T-helper 22 cell (primary cell): ENCODE measurements at places on chromosomes 1 and 21.

DNA sequence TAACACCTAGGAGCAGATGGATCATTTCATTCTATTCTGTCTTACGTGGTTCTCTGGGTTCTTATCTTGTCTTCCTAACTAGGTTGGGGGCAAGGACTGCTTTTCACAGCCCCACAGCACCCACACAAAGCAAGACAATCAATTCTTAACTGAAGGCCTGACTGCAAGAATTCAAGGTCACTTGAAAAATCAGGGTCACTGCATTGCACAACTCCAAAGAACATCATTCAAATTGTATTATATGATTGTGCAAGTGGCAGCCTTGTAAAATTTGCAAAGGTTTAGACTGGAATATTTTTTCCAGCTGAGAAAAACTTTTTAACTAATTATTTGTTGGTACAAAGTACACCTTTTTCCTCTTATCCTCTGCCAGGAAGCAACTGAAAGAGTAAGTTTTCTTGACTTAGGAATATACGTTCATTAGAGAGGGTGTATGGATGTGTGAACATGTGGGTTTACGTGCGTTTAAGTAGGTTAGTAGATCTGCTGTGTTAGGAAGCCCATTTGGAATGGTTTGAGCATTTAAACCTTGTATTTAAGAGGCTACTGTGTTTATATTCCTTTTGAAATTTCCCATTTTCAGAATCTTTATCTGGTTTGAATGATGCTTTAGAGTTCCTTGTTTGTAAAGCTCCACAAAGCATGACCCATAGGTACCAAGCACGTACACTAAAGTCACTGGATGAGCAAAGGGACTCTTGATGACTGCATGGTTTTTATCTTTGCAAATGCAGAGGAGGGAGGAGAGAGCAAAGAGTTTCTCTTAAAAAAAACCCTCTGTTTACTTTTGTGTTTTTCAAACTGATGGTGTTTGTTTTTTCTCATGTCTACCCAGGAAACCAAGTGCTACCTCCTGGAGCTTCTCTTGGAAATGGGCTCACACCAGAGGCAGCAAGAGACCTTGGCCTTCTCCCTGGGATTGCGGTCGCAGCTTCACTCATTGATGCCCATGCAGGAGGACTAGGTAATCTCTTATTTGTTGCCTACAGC lies 214.9 kb downstream of the FGGY start:
- no peak for DNase-seq

- DNase-seq = no peak
Observed at GRCh38 chr1:225737161-225737560, 40.5 kb upstream of the SRP9 start.

DNA sequence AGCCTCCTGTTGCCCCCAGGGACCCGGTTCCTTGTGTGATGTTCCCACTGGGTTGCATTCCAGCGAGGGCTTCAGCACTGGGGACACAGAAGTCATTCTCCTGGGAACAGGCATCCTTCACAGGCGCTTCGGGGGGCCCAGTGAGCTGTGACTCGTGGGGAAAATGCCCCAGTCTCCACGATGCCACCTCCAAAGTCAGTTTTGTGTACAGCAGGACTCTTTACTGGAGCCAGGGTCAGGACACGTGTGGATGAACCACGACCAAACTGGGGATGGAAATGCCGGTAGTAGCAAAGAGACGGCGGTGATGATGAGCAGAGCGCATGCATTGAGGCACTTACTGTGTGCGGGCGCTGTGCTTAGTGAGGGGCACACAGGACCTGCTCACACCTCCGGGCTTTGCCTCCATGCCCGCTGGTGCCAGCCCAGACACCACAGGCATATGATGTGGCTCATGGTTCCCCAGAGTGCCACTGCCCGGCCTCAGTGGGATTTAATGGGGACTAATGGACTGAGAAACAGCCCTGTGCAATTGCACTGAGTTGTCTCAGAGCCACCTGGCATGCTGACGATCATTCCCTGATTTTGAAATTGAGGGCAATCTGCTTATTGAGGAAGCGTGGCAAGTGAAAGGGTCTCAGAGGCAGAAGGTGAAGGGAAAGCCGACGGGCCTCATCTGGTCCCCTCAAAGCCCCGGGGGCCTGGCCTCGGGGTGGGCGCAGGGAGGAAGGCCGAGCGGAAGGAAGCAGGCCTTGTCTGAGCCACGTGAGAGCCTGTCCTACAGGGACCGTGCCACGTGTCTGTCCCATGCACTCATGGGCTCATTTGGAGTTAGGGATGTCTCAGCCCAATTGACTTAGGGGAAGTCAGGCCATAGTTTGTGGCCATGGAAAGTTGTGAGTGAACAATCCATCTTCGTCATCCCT lies 91.4 kb downstream of the PDE9A start:
- DNase-seq = no peak

DNA sequence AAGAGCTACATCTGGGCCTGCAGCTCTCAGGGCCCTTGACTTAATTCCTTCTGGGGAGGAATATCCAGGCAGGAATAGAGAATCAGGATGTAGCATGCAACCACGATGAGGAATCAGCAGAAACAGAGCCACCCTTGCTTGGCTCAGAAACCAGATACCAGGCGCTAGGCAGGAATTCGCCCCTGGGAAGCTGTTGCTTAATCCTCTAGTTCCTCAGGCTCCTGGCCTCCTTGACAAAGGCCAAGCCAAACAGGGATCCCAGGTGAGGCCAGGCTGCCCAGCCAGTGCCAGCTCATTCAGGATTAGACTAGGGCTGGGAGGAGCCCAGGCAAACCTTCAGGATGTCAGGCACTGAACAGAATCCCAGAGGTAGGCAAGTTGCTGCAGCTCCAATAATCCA lies 48.2 kb upstream of the IRF2BP2 start:
- DNase-seq = no peak

DNA sequence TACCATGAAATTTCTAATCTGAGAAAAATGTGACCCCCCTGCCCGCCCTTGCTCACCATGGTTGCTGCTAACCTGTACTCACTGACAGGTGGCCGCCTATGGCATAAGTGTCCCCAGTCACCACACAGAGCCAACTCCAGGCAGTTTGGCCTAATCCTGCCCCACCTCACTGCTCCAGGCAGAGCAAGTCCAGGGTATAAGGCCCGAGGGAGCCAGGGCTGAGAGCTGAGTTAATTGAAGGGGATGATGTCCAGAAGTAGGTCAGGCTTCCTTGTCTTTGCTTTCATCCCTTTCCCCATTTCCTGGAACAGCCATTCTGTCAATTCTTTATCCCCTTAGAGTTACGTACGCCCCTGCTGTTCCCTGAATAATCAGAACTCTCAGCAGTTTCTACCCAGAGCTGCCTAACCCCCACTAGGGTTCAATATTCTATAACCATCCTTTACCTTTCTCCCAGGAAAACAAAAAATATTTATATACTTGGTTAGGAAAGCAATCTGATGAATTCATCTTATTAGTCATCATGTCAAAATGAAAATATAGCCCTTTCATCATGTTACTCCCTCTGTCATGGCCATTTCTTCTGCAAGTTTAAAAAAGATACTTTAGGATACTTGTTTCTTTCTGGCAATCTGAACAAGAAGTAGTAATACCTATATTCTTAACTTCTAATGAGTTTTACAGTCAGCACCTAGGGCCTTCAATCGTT lies 29.4 kb upstream of the CD101 start:
- no peak for DNase-seq
